Natural killer cell (primary cell): ENCODE measurements at places on chromosomes 11 and 22.

DNA sequence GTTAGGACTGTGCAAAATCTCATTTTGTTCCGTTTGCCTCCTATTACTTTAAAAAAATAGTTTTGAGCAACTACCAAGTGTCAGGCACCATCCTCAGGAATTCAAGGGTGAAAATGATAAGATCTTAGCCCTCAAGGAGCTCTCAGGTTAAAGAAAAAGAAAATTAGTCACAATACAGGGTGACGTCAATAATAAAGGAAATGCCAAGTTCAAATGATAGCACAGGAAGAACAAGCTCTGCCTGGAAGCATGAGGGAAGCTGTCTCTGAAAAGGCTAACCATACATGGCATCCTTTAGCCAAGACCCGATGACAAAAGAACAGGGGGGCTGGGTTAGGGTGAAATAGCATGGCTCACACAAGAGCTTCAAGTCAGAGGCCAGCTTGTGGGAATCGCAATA lies 11.1 kb upstream of the MPZL2 start:
- H3K4me1 ChIP-seq, result no peaks in the 10 kb centered on the region
- H3K27me3 ChIP-seq, result no peaks in the 10 kb centered on the region
- DNase-seq, result no peak
- H3K4me3 ChIP-seq, result no peak overlapping the region
- H3K36me3 ChIP-seq, result no peaks in the 10 kb centered on the region
- no peak overlapping the region for H3K27ac ChIP-seq

- peaks cover 7% of the 10 kb centered on the region for H3K36me3 ChIP-seq
- no peak overlapping the region for H3K27ac ChIP-seq
- no peak overlapping the region for H3K4me3 ChIP-seq
- no peaks in the 10 kb centered on the region for H3K27me3 ChIP-seq
Observed at GRCh38 chr11:11871991-11872401, 30.2 kb downstream of the USP47 start.

GRCh38 chr11:44116234-44116830 lies 20.9 kb downstream of the EXT2 start:
- H3K36me3 ChIP-seq, result peaks cover 57% of the 10 kb centered on the region
- H3K27me3 ChIP-seq, result no peaks in the 10 kb centered on the region
- H3K4me3 ChIP-seq, result no peak overlapping the region
- no peaks in the 10 kb centered on the region for H3K4me1 ChIP-seq
- no peak for DNase-seq

GRCh38 chr11:80086496-80087055 lies 645.7 kb upstream of the TENM4 start:
- H3K4me3 ChIP-seq, result no peak overlapping the region
- H3K27me3 ChIP-seq, result no peaks in the 10 kb centered on the region
- H3K36me3 ChIP-seq, result no peaks in the 10 kb centered on the region
- no peak for DNase-seq
- no peaks in the 10 kb centered on the region for H3K4me1 ChIP-seq

DNA sequence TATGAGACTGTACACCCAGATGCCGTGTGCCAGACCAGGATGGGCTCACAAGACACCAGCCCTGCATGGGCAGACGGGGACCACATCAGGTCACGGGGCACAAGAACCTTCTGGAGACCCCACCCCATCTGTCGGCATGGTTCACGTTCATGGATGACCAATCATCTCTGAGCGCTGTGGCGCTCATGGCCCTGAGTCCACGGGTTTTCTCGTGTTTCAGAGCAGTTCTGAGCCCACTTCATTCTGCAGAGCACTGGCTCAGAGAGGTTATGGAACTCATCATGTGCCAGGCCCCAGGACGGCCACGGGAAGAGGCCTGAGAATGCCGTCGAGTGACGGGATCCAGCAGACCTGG lies 63.0 kb upstream of the PPARA start:
- H3K4me1 ChIP-seq, result no peaks in the 10 kb centered on the region
- DNase-seq, result no peak
- no peak overlapping the region for H3K27ac ChIP-seq
- no peaks in the 10 kb centered on the region for H3K27me3 ChIP-seq
- H3K36me3 ChIP-seq, result no peaks in the 10 kb centered on the region

- H3K27ac ChIP-seq, result no peak overlapping the region
- H3K27me3 ChIP-seq, result no peaks in the 10 kb centered on the region
- no peaks in the 10 kb centered on the region for H3K36me3 ChIP-seq
Observed at GRCh38 chr11:123261345-123262106, 66.5 kb upstream of the CLMP start.

- no peaks in the 10 kb centered on the region for H3K36me3 ChIP-seq
- no peak for DNase-seq
- no peaks in the 10 kb centered on the region for H3K4me1 ChIP-seq
- no peak overlapping the region for H3K4me3 ChIP-seq
Observed at GRCh38 chr22:33785283-33785968, 134.8 kb downstream of the LARGE1 start.

GRCh38 chr11:72758690-72759389 lies 6.6 kb upstream of the ARAP1 start:
- no peaks in the 10 kb centered on the region for H3K27me3 ChIP-seq
- no peak for DNase-seq
- no peak overlapping the region for H3K4me3 ChIP-seq

DNA sequence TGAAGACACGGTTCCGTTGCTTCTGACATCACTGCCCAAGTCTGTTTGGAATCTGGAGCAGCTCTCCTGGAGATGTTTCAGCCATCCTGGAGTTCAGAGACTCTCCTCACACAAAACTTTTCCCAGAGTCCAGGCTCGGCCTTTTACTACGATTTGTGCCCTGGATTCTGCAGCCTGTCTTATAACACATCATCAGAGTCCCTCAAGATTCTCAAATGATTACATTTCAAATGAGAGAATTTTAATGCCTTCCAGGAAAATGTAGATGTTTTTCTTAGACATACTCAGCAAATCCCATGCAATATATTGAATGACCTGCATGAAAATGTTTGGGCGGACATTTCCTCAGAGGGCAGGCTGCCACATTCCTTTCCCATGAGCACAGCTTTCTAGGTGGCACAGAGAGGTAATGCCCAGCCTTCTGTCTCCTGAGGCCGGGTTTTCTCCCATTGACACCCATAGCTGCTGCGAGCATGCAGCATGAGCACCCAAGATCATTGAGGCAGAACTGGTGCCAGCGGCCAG lies 129.1 kb downstream of the SNX19 start:
- no peaks in the 10 kb centered on the region for H3K27me3 ChIP-seq
- DNase-seq, result no peak
- H3K4me1 ChIP-seq, result no peaks in the 10 kb centered on the region
- no peak overlapping the region for H3K27ac ChIP-seq
- no peak overlapping the region for H3K4me3 ChIP-seq

DNA sequence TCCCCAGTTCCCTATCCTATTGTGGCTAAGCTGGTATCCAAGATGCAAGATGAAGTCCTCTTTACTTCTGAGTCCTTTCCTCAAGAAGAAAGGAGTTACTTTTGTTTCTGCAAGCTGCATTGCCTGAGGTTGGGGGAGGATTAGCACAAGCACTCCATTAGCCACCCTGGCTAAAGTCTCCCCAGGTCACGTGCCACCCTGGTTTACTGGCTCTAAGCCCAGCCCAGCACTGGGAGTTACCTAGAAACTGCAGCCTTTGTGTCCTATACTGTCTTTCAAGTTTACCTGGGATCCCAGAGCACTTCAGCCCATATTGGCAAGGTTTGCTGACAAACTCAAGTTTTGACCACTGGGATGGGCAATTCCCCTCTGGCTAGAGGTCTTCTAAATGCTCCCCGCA lies 78.4 kb upstream of the DBX1 start:
- no peaks in the 10 kb centered on the region for H3K4me1 ChIP-seq
- H3K4me3 ChIP-seq, result no peak overlapping the region
- no peak for DNase-seq
- no peaks in the 10 kb centered on the region for H3K36me3 ChIP-seq
- no peak overlapping the region for H3K27ac ChIP-seq

- H3K27ac ChIP-seq, result no peak overlapping the region
- no peaks in the 10 kb centered on the region for H3K27me3 ChIP-seq
- H3K4me3 ChIP-seq, result no peak overlapping the region
- peaks cover 6% of the 10 kb centered on the region for H3K4me1 ChIP-seq
- DNase-seq, result no peak
- H3K36me3 ChIP-seq, result no peaks in the 10 kb centered on the region
Observed at GRCh38 chr11:2223153-2223794, 47.1 kb downstream of the ASCL2 start.

- H3K4me3 ChIP-seq, result no peak overlapping the region
- no peaks in the 10 kb centered on the region for H3K36me3 ChIP-seq
- no peaks in the 10 kb centered on the region for H3K4me1 ChIP-seq
- no peak overlapping the region for H3K27ac ChIP-seq
- DNase-seq, result peak; percentile 9
Observed at GRCh38 chr11:1158681-1159487, 1.1 kb downstream of the MUC5AC start.

- H3K4me1 ChIP-seq, result no peaks in the 10 kb centered on the region
- no peak for DNase-seq
- H3K36me3 ChIP-seq, result no peaks in the 10 kb centered on the region
- no peaks in the 10 kb centered on the region for H3K27me3 ChIP-seq
- H3K27ac ChIP-seq, result no peak overlapping the region
Observed at GRCh38 chr11:102006835-102007566, 40.2 kb upstream of the CFAP300 start.

DNA sequence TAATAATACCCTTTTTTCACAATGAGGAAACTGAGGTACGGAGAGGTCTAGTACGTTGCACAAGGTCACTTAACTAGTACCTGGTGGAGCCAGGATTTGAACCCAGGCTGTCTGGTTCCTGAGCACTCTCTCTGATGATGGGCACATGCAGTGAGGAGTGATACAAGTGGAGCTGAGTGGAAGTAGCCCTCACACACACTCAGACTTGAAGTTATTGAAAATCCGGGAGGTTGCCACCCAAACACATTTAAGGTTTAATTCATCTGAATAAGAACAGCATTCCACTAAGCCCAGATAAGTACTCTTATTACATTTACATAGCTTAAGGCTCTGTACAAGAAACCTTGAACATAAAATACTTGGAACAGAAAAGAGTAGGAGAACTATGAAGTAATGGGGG lies 4.8 kb downstream of the GRAP2 start:
- H3K27me3 ChIP-seq, result no peaks in the 10 kb centered on the region
- H3K4me3 ChIP-seq, result no peak overlapping the region
- no peaks in the 10 kb centered on the region for H3K36me3 ChIP-seq

DNA sequence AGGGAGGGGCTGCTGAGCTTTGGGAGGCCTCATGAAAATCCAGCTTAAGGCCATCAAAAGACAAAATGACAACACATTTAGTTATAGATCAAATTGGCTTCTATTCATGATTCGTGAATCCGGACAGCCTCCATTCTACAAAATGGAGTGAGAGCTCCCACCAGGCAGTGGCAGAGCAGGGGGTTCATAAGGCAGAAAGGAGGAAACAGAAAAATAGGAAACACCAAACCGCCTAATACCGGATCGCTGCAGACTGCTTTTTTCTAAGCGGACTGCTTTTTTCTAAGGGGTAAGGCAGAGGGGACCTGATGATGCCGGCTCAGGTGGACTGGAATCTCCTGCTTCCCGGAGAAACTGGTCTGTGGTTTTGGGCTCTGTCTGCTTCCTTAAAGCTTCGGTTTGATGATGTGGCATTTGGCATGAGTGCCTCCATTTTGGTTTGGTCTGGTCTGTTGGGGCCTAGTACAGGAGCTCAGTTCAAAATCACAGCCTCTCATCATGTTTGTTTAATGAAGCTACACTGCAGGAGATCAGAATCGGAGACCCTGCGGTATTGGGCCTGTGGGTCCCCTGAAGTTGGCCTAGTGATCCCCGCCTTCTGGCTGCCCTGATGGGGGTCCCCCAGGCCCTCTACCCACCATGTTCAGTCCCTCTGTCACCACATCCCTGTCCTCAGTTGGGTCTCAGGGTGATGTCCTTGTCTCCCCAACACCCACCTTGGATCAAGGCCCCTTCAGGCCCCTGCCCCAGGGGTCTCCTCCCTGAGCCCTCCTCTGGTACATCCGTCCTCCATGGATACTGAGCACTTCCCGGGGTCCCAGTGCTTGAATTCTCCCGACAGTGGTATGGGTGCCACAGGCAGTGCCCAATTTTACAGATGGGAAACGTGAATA lies 1.2 kb downstream of the ALDH3B1 start:
- H3K4me3 ChIP-seq, result no peak overlapping the region
- H3K27ac ChIP-seq, result no peak overlapping the region
- H3K4me1 ChIP-seq, result peaks cover 54% of the 10 kb centered on the region
- no peaks in the 10 kb centered on the region for H3K27me3 ChIP-seq
- DNase-seq, result no peak

DNA sequence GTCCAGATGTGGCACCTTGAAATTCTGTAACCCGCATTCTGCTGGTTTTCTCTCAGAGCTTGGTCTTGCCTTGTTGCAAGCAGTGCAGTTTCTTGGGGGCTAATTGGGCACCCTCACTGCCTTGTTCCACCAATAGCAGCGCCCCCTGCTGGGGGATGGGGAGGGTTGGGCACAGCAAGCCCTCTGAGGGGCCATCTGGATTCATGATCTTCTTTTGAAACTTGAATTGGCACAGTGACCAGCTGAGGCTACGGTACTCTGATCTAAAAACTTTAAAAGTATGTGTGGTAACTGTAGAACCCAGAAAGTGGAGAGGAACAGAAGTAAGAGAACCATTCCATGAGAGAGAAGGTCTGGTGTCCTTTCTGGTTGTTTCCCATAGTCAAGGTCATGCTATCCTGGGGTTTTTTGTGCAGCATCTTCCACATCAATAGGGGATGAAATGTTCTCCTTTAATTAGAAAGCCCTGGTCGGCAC lies 64.2 kb downstream of the MED15 start:
- DNase-seq, result peak; percentile 58
- H3K4me1 ChIP-seq, result peaks cover 83% of the 10 kb centered on the region
- no peaks in the 10 kb centered on the region for H3K27me3 ChIP-seq

GRCh38 chr11:63907063-63907462 lies 9.9 kb downstream of the RCOR2 start:
- no peaks in the 10 kb centered on the region for H3K27me3 ChIP-seq
- H3K4me3 ChIP-seq, result no peak overlapping the region
- peaks cover 71% of the 10 kb centered on the region for H3K36me3 ChIP-seq
- no peak for DNase-seq
- H3K4me1 ChIP-seq, result no peaks in the 10 kb centered on the region

DNA sequence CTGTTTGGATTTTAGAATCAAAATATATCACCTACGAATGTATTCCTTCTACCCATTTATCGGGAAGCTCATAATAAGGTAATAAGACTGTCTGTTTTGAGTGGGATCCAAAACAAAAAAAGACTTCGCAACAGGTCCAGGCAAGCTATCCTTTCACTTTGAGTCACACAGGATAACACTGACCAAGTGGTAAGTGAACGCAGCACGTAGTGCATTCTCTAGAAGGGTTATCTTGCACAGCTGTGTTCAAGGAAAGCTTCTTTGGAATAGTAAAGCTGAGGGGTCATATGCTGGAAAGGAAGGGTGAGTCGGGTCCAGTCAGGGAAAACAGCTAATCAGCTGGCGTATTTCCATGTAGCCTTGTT lies 22.3 kb upstream of the NRGN start:
- no peak for DNase-seq
- peaks cover 35% of the 10 kb centered on the region for H3K27me3 ChIP-seq
- peaks cover 12% of the 10 kb centered on the region for H3K4me1 ChIP-seq
- no peak overlapping the region for H3K4me3 ChIP-seq
- H3K36me3 ChIP-seq, result no peaks in the 10 kb centered on the region

- no peaks in the 10 kb centered on the region for H3K27me3 ChIP-seq
- H3K4me3 ChIP-seq, result no peak overlapping the region
- peaks cover 10% of the 10 kb centered on the region for H3K36me3 ChIP-seq
- peaks cover 22% of the 10 kb centered on the region for H3K4me1 ChIP-seq
Observed at GRCh38 chr11:66846671-66847091, 3.4 kb downstream of the RCE1 start.
